ENCODE measurements at places on chromosomes 12 and 14.

GRCh38 chr14:53432378-53432802 is 279.3 kb upstream of the DDHD1 start:
- no peak for DNase-seq

- no peak for DNase-seq
These were observed 46.7 kb downstream of the HSPB8 start for GRCh38 chr12:119225454-119225853.

- no peak for DNase-seq
These were observed 214.1 kb downstream of the FBXL14 start for GRCh38 chr12:1380171-1380851.

- no peak for DNase-seq
These were observed 21.2 kb downstream of the GOLGA3 start for GRCh38 chr12:132807295-132808092.

DNA sequence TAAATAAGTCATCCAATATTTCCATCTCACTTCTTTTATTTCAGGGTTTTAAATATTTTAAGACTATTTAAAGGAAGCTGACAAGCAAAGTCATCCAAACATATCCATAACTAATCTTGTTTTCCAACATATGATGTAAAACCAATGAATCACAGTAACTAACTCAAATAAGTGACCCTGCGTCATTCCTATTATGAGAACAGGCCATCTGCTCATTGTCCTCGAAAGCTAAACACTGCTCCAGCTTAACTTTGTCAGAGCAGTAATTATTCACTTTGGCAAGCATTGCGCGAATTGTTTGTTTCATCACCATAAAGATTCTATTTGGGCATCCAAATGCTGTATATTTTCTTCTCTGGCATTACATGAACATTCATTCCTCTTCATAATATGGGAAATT is 99.1 kb downstream of the CAPZA3 start:
- no peak for DNase-seq

All from activated CD4-positive, alpha-beta T cell treated with anti-CD3 and anti-CD28 coated beads for 1 hour (primary cell).